ENCODE measurements at places on chromosomes 7 and 10.

DNA sequence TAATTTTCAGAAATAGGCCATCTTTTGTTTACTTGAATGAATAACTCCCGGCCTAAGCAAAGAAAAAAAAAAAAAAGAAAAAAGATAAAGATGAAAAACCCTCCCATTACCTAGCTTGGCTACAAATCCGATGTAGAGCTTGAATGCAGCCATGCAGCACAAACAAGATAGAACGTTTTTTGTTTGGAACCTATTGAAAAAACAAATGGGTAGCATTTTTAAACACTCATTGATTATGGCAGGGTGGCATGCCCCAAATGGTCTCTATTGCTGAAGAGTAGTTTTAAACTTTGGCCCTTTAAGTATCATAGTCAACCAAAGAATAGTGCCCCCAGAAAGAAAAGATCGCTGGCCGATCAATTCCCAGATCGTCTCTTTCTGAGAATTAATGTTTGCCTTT, 84.4 kb downstream of the VTI1A start:
- DNase-seq, result no peak

DNA sequence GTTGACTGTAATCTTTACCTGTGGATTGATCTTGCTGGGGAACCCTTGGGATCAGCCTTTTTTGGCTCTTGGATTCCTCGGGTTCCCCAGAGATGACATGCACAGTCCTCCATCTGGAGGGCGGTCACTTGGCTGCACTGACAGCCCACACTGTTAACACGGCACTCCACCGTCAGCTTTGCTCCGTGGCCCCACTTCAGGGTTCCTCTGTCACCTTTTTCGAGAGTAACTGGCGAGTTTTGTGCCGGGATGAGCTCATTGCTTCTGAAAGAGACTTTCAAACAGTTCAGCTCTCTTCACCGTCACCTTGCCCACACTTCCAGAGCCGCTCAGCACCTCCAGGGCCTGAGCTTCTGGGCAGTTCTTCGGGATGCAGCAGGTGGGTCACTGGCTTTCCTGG, 42.4 kb downstream of the PROSER2 start:
- DNase-seq, result no peak

DNA sequence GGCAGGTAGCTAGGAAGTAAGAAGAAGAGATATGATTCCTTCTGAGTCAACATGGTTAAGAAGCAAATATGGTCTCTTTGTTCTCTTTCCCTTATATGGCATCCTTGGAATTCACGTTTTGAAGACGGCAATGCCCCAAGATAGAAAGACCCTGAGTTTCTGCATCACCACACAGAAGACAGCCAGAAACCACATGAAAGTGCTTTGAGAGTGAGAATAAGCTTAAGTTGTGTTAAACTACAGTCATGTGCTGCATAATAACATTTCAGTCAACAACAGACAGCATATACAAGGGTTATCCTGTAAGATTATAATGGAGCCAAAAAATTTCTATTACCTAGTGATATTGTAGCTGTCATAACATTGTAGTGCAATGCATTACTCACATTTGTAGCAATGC, 89.9 kb upstream of the STEAP1 start:
- no peak for DNase-seq

DNA sequence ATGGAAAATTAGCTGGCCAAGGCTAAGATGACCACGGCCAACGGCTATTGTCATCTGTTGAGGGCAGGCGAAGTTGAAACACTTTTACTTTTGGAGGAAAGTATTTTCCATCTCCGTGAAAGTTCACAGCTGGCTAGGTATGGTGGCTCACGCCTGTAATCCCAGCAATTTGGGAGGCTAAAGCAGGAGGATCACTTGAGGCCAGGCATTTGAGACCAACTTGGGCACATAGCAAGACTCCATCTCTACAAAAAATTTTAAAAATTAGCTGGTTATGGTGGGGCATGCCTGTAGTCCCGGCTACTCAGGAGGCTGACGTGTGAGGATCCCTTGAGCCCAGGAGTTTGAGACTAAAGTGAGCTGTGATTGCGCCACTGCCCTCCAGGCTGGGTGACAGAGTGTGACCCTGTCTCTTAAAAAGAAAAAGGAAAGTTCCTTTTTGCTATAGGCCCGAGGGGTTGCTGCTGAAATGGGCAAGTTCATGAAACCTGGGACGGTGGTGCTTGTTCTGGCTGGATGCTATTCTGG, 85.5 kb upstream of the MKLN1 start:
- no peak for DNase-seq

DNA sequence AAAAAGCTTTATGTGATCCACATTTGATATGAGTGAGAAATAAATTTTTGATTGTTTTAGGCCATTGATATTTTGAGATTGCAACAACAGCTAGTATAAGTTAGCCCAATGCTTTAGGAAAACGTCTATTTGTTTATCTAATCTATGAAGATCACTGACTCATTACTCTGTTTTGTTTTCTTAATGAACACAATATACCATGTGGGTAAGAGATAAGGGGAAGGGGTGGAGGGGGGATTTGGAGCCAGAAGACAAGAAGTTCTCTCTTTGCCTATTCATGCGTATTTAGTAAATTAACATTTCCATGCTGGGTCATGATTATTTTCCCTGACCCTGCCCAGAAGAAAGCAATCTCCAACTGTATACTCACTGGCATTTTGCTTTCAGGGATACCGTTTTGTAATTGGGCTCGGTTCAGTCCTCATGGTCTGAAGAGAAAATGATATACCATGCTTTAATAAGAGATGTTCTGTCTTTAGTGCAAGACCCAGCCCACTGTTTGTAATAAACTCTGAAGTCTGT, 359.5 kb upstream of the NPSR1 start:
- no peak for DNase-seq

GRCh38 chr7:5500056-5500776, 76.6 kb upstream of the TNRC18 start:
- DNase-seq, result no peak

GRCh38 chr7:46174196-46174580, 253.1 kb upstream of the IGFBP3 start:
- DNase-seq, result no peak

DNA sequence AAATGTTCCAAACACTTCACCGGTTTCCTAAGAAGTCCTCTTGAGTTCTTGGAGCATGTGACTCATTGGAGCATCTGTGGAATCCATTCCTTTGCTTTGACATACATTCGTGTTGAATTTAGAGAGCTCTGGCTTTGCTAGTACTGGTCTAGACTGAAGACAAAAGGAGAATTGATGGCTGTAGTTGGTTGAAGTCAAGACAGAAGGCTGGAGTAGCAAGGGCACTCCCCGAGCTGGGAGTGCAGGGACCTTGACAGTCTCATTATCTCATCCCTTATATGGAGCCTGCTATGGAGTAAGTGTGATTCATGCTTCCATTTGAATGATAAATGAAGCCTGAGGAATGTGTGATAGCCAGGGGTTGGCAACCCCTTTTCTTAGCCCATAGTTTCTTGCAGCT, 1249.1 kb downstream of the TYW1 start:
- DNase-seq, result no peak

DNA sequence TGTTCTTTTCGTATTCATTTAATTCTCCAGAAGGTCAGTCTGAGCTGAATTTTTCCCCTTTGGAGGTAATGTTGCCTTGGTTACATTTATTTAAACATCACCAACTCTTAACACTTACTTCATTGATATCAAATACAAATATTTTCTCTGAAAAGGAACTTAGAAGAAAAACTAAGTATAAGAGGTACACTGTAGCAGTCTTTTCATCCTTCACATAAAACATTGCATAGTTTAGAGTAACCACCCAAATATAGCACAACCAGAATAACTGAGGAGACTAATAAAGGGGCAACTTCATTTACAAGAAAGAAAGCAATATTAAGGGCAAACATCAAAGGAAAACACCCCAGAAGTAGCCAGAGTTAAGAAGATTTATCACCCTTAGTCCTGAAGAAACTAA, 1115.0 kb upstream of the POT1 start:
- no peak for DNase-seq

DNA sequence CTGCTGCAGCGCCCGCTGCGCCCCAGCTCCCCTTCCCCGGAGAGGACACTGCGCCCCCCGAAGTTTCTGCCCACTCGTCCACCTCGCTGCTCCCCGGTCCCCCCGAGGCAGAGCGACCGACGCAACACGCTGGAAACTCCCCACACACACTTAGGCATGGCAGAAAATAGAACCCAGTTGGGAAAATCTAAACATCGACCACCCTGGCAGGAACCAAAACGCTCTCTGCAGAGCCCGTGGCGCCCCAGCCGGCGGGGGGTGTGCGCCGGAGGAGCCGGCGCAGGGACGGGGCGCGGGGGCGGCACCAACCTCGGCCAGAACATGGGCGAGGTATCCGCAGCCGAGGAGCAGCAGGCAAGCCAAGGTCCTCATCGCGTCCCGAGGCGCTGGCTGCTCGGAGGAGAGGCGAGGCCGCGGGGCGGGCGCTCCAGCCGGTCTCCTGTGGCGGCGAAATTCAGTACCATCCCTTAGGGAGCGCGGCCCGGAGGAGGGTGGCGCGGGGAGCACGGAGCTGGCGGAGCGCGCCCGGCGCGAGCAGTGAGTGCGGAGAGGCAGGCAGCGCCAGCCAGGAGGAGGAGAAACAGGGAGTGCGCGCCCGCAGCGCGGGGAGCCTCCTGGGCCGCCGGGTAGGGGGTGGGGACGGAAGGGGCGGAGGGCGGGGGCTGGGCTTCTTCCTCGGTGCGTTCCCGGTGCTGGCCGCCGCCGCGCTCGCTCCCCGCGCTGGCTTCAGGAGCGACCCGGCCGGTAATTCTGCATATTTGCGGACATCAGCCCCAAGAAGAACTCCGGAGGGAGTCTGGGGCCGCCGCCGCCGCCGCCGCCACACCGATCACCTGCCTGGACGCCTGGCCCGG, 789 bp downstream of the PDGFA start:
- no peak for DNase-seq

Data from C1 segment of cervical spinal cord (tissue), 14 donors.